GM12892 (cell line): ENCODE measurements at places on chromosomes 2 and 18.

DNA sequence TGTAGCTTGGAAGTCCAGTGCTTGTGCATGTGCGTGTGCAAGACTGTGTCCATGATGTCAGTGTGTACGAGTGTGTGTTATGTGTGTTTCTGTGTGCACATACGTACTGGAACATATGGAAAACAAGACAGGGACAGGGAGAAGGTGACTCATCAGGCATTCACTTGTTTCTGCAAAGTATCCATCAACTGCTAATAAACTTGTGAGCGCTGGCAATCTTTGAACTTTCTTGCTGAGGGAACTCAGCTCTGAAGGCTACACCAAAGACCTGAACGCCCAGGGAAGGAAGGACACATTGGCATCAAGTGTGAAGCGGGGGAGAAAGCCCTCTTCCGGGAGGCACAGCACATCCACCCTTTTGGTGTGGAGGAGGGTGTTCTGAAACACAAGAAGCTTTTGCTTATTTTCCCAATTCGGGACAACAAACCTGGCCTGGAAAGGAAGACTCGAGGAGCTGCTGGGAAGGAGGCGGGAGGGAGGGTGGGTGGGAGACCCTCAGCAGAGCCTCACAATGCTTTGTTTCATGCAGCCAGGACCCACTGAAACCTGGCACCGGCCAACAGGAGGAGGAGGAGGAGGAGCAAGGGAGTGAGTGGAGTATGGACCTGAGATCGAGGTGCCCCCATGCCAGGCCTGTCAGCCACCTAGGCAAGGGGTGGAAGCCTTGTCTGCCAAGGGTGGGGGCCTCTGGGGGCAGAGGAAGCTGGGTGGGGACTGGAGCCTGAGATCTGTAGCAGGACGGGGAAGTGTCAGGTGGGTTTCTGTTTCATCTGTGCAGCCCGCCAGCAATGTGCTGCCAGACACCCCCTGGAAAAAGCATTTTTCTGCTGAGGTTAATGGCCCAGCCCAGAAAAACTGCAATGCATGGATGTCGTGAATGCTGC is 26.8 kb downstream of the SMAD7 start:
- DNase-seq: peak; percentile 71

- no peak for DNase-seq
These were observed 163.0 kb downstream of the SEPTIN10 start for GRCh38 chr2:109450574-109451273.

DNA sequence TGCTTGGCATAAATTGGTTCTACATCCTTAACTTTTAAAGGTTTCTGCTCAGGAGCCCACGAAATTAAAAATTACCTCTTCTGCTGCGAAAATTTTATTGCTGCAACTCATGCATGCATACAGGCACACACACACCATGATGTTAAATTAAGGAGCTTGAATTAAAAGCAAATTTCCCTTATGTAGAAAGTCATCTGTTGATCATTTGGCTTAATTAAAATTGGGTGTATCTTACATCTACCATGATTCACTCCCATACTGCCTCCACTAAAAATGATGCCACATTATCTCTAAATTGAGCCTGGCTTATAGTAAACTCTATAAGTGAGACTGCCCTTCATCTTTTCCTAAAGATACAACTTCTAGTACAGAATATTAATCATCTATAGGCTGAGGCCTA is 145.4 kb downstream of the NCK2 start:
- no peak for DNase-seq

DNA sequence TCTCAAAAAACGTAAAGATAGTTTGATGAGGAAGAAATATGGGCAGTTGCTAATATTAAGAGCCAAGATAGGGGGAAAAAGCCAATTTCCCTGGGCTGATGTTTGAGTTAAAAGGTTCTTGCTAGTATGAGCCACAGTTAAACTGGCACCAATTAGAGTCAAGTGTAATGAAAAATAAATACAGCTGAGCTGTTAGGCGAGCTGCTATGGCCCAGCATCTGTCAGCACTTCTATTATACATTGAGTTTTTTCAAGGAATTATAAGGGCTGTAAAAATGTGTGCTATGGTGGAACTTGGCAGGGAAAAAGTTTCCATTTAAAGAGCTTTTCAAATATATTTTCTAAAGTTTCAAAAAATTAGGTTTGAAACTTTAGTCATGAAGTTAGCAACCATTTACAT is 279.6 kb downstream of the CYRIA start:
- DNase-seq: no peak

GRCh38 chr2:134021830-134022524 is 231.9 kb upstream of the MGAT5 start:
- peak; percentile 42 for DNase-seq

GRCh38 chr2:43762286-43762685 is 11.6 kb upstream of the DYNC2LI1 start:
- DNase-seq: no peak

DNA sequence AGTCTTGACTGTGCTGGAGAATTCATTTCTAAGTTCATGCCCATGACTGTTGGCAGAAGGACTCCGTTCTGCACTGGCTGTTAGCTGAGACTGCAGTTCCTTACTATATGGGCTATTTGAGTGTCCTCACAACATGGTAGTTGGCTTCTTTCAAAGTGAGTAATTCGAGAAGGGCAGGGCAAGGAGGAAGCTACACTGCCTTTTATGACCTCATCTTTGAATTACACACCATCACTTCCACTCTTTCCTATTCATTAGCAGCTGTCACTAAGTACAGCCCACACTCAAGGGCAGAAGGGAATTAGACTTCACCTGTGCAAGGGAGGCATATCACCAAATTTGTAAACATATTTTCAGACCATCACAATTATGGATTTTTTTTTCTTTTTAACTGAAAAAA is 55.9 kb upstream of the EPAS1 start:
- no peak for DNase-seq

- peak; percentile 68 for DNase-seq
These were observed 873 bp upstream of the SH3RF3 start for GRCh38 chr2:109128048-109128615.

GRCh38 chr2:181404472-181404871 is 52.7 kb upstream of the ITGA4 start:
- no peak for DNase-seq

DNA sequence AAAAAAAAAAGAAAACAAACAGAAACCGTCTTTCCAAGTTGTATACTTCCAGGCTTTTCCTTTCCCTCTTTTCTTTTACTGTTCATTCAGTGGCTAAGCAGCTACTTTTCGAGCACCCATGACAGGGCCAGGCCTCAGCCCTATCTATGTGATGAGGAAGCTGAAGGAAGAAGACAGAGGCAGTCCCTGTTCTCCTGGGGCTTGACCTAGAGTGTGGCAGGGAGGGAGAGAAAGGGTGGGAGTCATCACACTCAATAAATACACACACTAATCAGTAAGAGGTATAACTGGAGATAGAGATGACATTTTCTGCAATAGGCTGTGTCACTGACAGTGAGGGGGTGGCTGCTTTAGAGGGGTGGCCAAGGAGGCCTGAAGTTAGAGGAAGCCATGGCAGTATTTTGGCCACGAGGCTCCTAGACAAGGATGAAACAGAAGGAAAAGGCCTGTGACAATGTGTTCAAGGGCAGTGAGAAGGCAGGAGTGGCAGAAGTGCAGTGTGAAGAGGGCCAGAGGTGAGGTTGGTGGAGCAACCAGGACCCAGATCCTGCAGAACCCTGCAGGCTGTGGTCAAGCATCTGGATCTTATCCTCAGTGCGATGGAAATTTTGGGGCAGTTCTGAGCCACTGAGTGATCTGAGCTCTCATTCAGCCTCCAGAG is 131.8 kb upstream of the TTC39C start:
- no peak for DNase-seq

GRCh38 chr2:37323781-37324535 is 675 bp downstream of the PRKD3 start:
- no peak for DNase-seq

DNA sequence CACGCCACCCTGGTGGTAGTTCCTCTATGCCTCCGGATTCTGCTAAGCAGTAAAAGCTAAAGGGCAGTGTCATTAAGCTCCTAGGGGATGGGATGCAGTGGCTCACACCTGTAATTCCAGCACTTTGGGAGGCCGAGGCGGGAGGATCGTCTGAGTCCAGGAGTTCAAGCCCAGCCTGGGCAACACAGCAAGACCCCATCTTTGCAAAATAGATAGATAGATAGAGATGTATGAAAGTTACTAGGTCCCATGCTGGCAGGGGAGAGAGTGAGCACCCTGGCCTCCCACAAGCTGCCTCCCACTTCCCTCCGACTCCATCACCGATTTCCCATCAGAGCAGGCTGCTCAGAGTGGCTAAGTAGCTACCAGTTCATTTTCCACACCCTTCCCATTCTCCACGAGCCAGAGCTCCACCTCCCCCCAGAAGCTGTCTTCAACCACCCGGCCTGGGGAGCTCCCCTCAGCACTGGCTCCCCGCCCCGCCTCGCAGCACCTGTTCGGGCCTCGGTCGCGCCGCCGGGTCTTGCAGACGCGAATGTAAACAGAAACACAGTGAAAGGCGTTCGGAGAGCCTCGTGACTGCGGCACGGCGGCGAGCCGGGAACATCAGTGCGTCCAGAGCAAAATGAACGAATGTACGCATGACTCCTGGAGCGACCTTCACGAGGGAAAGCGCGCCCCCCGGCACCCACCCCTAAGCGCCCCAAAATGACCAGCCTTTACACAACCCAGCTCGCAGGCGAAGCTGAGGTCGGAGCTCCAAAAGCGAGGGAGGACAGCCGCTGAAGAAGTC is 598 bp upstream of the CEP68 start:
- no peak for DNase-seq

GRCh38 chr2:12321886-12322285 is 394.9 kb upstream of the TRIB2 start:
- DNase-seq: no peak

DNA sequence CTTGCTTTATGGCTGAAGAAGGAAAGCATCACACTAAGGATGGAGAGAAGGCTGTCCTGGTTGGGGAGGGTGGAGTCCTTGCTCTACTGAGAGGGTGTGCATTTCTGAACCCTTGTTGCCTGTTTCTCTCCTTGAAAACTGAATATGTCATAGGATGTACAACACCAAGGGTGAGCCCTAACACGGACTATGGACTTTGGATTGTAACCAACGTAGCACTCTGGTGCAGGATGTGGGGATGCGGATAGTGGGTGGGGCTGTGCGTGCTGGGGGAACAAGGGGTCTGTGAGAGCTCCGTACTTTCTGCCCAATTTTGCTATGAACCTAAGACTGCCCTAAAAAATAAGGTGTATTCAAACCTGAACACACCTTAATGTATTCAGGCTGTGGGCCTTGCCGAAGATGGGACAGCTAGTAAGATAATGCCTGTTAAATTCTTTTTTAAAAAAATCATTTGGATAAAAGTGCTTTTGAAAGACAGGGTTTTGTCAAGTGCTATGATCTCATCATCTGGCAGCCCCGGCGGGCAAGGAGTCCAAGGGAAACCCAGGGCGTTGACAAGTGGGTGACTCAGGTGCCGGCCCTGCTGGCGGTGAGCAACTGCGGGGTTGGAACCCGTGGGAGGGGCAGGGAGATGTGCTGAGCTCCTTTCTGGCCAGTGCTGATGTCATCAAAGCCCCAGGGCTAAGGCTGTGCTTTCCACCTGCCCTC is 54.0 kb downstream of the GATA6 start:
- no peak for DNase-seq

DNA sequence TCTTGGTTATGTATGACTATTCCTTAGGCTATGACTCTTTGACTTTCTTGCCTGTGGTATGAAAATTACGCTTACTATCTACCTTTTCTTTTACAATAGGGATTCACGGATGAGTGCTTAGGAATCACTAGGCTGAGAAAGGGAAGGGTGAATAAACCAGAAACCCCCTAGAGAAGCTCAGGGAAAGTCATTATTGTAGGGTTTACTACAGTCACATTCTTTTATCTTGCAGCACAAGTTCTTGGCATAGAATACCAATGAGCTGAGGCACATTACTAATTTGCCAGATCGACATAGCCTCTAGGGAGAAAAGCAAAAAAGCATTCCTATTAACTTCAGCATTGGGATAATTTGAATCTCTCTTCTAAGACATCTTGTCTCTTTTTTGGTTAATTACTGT is 103.3 kb downstream of the ST6GAL2 start:
- DNase-seq: no peak

GRCh38 chr2:98519851-98520250 is 75.2 kb downstream of the INPP4A start:
- no peak for DNase-seq

- DNase-seq: no peak
These were observed 39.5 kb upstream of the ATP6V1B1 start for GRCh38 chr2:70895998-70896764.

- no peak for DNase-seq
These were observed 77.5 kb upstream of the NFATC1 start for GRCh38 chr18:79318142-79318673.

GRCh38 chr2:55999231-55999630 is 75.6 kb upstream of the EFEMP1 start:
- no peak for DNase-seq

- no peak for DNase-seq
These were observed 917.6 kb upstream of the ACVR2A start for GRCh38 chr2:146927080-146927711.

DNA sequence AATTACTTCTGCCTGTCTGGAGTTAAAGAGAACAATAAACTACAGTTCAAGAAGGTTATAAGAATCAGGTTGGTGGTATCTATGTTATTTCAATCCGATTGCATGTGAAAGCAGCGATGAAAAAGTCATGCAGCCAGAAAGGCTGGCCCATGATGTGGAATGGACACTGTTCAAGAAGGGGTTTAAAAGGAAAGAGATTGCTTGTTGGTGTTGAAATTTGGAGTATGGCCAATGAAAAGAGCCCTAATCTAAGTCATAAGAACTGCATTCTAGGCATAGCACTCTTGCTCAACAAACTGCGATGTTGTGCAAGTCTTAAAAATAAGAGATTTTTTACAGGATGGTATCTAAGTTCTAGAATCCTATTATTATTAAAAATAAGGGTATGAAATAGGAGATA is 61.3 kb downstream of the EFEMP1 start:
- no peak for DNase-seq

DNA sequence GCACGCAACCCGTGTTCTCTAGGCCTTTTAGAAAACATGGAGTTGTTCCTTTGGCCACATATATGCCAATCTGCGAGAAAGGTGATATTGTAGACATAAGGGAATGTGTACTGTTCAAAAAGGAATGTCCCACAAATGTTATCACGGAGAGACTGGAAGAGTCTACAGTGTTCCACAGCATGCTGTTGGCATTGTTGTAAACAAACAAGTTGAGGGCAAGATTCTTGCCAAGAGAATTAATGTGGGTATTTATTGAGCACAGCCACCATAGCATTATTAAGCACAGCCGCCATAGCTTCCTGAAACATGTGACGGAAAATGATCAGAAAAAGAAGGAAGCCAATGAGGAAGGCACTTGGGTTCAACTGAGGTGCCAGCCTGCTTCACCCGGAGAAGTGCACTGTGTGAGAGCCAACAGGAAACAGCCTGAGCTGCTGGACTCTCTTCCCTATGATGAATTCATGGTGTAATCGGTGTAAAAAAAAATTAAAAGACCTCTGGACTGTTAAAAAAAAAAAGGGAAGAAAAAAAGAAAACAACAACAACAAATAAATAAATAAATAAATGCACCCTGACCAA is 29.0 kb upstream of the REL start:
- no peak for DNase-seq
